HT-29 (cell line): ENCODE measurements at places on chromosomes 4 and X. TPM values are rescaled to one million over a fixed set of nuclear protein-coding genes. Genes with fewer than 3 reads are reported as not detected.

DNA sequence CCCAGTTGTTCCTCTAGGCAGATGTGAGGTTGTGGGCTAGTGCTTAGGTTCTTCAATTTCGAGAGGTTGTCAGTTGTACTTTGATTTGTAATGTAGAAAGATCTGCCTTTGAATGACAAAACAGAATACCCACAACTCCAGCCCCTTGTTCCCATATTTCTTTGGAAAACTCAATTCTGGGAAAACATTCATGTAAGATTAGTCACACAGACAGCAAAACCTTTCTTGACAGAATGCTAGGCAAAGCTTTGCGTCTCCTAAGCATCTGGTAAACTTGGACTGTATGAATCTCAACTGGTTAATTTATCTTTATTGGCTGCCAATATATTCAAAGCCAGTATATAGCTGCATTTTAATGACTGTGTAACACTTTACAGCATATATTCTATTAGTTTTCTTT is 34.9 kb downstream of the NOCT start:
- no peak for DNase-seq

Gene CT55
- not detected in 2 replicates for total RNA-seq

GRCh38 chrX:129647418-129648410 is 7.0 kb downstream of the APLN start:
- no peak for DNase-seq

DNA sequence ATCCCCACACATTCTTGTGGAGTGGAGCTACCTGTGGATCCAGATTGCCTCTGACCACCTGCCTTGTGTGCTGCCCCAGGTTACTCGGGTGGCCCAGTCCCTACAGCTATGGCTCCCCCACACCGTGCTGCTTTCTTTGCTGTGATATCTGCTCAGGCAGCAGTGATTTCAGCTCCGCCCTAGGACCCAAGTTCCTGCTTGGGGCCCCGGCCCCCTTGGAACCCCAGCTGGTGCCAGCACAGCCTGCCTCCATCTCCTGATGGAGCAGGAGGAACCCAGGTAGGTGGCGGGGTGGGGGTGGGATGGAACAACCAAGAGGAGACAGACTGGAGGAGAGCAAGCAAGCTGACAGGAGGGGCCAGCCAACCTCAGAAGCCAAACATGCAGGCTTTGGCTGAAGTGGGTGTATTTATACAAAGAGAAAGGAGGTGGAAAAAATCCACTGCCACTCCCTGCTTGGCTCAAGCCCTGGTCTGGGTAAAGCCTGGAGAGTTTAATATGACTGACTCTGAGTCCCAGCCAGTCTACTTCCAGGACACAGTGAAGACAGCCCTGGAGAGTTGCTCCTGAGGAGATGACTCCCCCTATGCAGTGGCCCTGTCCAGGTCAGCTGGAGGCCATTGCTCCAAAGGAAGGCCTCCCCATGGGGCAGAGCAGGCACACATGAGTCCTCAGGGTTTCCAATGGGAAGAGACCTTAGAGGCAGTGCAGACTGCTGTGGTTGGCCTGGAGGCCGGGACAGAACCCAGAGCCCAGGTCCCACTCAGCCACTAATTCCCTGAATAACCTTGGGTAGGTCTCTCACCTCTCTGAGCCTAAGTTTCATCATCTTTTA is 197.1 kb upstream of the MAMLD1 start:
- DNase-seq: no peak

- DNase-seq: no peak
These were observed 6.9 kb upstream of the MSANTD1 start for GRCh38 chr4:3241898-3242524.

Gene DCTD
- total RNA-seq: 44.1 and 55.1 TPM in 2 replicates

DNA sequence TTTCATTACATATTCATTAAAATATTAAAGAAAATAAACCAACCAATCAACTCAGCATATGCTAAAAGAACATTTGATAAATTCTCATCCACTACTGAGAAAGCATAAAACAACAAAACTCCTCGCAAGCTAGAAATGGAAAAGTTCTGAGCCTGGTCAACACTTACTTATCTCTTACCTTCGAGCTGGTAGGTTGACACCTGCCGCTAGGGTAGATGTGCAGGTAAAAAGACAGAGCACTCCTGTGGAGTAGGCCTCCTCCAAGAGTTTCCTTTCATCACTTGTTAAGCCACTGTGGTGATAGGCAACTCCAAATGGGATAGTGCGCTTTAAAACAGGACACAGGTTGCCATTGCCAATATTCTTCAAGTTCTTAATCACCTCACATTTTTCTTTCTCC is 18.9 kb downstream of the HELQ start:
- no peak for DNase-seq

Gene GAGE13
- total RNA-seq: not detected in 2 replicates

Gene AREG
- 156 and 173 TPM in 2 replicates for total RNA-seq

GRCh38 chrX:70096052-70096451 is 33.8 kb downstream of the OTUD6A start:
- peak; percentile 22 for DNase-seq

DNA sequence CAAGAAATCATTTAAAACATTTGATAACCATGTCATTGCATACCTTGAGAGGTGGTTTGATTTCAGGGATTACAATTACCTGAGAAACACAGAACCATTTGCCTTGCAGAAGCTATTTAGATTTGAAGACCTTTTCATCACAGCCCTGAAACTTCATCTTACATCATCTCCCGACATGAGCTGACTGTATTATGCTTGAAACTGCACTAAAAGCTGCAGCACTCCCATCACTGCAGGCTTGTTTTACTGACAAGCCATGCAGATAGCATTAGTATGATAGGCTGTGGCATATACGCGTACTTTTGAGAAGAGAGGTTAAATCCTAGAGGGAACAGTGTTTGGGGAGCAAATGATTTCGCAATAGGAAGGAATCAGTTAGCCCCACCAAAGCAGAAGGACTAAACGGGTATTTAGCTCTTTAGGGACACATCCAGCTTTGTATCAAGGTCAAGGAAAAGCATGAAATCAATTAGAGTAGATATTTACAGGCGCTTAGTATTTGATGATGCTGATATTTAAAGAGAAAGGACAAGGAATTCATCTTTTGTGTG is 133.2 kb upstream of the DIAPH2 start:
- no peak for DNase-seq

Gene SLC10A6
- total RNA-seq: not detected in 2 replicates

DNA sequence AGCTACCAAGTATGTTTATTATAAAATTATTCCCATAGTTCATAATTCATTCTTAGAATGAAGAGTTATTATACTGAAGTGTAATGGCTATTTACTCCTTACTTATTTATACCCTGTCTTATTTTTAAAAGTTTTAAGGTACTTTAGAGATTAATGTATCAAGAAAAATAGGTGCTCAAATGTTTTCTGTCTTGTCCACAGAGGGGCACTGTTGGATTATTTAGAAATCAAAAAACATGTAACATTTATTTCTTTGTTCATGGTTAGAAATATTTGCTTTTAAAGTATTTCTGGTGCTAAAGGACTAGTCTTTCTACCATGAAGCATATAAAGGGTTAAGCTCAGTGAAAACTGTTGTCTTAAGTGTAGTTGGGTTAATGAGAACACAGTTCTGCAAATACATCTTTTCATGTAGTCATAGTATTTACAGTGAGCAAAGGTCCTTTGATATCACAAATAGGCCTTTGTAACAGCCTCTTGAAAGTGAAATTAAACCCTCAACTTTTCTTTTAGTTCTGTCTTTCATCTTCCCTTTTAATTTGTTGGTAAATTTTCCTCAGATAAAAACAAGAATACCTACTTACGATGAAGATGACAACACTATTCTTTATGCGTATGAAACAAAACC is 7.7 kb downstream of the SCML1 start:
- peak; percentile 45 for DNase-seq

DNA sequence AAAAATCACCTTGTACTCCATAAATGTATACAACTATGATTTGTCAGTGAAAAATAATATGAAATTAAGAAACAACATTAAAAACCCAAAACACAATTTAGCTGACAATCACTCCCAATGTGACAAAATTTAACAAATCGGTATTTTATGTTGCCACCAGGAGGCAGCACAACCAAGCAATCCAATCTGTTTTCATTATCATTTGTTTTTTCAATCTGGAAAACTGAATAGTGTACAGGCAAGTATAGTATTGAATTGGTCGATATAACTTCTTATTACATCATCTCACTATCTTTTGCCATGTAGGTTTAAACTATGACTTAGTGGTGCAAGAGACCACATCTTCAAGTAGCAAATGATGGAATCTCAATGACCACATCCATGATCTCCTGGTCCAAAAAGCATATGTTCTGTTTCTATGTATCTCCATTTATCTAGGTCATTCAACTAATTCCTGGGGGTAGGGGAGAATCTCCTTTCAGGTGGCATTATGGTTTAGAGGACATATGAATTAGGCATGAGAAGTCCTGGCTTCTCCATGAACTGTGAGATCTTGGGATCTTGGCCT is 112.9 kb upstream of the AGA start:
- DNase-seq: peak; percentile 59

- DNase-seq: no peak
These were observed 160.9 kb downstream of the AFAP1 start for GRCh38 chr4:7778510-7779431.

Gene DACH2
- total RNA-seq: not detected in 2 replicates
